ENCODE measurements at places on chromosomes 13 and 19.

DNA sequence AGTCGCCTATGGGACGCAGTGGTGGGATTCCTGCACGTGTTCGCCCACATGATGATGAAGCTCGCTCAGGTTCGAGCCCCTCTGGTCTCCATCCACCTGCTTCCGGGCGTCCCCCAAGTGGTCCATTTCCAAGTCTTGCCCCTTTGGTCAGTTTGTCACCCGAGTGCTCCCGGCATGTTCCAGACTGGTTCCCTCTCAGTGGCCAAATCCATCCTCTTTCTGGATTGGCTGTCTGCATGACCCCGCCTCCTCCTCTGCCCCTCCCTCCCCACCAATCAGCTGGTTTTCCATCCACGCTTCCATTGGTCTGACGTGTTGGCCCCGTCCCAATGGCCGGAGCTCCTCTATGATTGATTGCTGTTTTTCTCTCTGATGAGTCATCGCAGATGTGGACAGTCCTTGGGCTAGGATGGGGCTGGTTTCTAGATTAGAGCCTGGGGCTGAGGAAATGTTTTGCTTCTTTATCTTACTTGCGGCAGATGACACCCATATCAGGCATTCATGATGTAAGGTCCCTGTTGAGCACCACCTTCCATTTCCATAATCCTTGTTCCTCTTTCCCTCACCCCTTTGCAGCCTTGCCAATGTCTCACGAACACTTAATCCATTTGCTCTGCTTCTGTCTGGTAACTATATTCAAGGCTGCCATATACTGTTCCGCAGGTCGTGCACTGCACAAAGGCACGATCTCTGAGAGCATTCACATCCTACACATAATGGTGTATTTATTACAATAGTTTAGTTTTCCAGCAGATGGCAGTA lies 73.8 kb downstream of the MAP4K1 start:
- no peak for DNase-seq

GRCh38 chr13:44904967-44905366 lies 84.3 kb downstream of the NUFIP1 start:
- no peak for DNase-seq

DNA sequence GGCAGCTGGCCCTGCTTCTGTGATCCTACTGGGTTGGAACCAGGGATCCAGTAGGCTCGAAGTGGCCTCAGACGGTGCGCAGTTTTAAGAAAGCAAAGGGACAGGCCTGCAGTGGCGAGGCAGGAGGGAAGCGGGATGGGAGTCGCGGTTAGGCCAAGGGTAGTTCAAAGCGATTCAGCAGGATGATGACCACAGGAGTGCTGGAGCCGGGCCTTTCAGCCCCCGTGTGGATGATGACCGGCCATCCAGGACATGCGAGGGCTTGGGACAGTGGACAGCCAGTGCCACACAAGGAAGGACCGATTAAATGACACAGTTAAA lies 854 bp downstream of the RNASEH2B start:
- no peak for DNase-seq

GRCh38 chr19:18179957-18180356 lies 6.3 kb downstream of the IFI30 start:
- no peak for DNase-seq

GRCh38 chr19:46830864-46831263 lies 19.8 kb downstream of the AP2S1 start:
- no peak for DNase-seq

DNA sequence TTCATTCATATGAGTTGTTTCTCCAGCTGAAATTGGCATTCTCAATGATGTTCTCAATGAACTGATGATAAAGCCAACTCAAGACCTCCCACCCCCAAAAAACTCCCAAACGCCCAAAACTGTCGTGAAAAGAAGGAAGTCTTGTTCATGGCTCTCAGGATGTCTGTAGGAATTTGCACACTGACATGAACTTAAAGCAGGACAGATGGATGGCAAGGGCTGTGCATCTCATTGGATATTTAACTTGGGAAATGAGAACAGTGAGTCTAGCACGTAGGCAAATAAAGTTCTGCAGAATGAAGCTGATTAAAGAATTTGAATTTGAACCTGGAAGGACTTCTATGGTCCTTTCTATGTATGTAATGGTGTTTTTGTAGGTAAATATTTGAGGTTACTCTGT lies 305.7 kb downstream of the SHISA2 start:
- no peak for DNase-seq

DNA sequence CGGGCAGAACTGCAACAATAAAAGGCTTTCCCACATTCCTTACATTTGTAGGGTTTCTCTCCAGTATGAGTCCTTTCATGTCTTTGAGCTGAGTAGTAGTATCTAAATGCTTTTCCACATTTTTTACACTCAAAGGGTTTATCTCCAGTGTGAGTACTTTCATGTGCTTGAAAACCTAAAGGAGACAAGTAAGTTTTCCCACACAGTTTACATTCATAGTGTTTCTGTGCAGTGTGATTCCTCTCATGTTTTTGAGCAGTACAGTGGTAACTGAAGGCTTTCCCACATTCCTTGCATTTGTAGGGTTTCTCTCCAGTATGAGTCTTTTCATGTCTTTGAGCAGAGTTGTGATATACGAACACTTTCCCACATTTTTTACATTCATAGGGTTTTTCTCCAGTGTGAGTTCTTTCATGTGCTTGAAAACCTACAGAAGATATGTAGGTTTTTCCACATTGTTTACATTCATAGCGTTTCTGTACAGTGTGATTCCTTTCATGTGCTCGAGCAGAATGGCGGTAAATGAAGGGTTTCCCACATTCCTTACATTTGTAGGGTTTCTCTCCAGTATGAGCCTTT lies 47.0 kb downstream of the ZNF44 start:
- DNase-seq = no peak

DNA sequence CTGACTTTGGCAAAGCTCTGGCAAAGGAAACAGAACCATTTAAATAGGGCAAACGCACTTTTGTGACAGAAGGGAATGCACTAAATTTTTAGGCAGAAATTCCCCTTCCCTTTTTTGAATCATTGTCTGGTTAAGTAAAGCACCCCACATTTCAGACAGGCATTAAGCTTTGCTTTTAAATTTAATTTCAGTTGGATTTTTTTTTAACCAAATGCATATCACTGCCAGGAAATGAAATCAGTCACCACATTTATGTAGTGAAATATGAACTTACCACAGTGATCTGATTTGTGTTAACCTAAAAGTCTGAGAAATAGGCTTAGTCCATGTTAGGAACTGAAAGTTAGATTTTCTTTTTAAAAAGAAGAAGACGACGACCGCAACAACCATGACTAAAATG lies 10.8 kb downstream of the GPR183 start:
- no peak for DNase-seq

GRCh38 chr19:1223018-1223855 lies 14.6 kb downstream of the CBARP start:
- DNase-seq = no peak
